Effector memory CD4-positive, alpha-beta T cell (primary cell): ENCODE measurements at places on chromosomes 2 and 18.

DNA sequence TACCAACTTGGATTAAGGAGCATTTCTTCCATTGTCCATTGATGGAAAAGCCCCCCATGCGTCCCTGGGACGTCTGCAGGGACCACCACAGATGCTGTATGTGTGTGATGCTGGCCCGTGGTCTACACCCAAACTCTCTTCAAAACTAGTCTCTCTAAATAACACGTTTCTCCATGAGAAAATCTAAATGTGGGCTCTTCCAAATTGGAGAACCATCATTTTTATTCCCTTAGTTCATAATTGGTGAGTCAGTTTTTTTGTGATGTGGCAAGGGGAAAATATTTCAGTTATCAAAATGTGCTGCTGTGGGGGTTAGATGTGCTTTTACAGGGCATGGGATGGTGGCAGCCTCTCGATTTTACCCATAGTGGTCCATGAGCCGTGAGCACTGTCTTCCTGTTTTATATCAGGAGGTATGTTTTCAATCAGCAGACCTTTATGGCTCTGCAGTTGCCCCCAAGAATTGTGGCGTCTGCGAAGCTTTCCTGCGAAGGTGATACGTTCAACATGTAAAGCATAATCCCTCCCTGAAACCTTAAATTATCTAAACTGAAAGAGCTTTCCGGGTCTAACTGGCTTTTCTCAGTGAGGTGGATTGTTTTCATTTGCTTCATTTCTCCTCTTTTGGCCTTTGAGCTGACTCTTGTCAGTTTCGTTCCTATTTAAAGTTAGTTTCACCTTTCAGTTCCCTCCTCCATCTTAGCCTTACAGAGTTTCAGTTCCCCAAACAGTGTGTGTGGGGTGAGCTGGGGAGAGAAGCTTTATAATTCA lies 78.4 kb downstream of the SETBP1 start:
- no peak for DNase-seq

- DNase-seq = no peak
Observed at GRCh38 chr2:207275779-207276178, 110.0 kb upstream of the KLF7 start.

DNA sequence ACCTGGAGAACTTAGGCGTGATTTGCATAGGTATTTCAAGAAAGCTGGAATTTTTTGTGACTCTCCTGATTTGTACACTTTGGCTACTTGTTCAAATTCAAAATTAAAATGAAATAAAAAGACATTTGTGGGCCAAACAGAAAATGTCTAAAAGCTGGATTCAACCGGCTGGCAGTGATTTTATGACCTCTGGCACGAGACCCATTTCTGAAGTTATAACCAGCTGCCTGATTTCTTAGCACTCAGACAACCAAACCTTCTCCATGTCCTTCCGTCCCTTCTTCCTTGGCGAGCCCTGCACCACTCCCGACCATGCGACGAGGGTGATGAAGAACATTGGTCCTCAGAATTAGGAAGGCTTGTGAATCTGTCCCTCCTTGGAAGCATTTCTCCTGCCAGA lies 19.7 kb downstream of the PKDCC start:
- DNase-seq = no peak

- DNase-seq = no peak
Observed at GRCh38 chr2:40103590-40103989, 324.5 kb upstream of the THUMPD2 start.

GRCh38 chr2:119180892-119181291 lies 22.3 kb upstream of the C1QL2 start:
- DNase-seq = no peak
